ENCODE measurements at places on chromosomes 13 and 19. TPM values are rescaled to one million over a fixed set of nuclear protein-coding genes. Genes with fewer than 3 reads are reported as not detected.

- no peak for DNase-seq
These were observed 431.0 kb upstream of the HTR2A start for GRCh38 chr13:47327861-47328260.

DNA sequence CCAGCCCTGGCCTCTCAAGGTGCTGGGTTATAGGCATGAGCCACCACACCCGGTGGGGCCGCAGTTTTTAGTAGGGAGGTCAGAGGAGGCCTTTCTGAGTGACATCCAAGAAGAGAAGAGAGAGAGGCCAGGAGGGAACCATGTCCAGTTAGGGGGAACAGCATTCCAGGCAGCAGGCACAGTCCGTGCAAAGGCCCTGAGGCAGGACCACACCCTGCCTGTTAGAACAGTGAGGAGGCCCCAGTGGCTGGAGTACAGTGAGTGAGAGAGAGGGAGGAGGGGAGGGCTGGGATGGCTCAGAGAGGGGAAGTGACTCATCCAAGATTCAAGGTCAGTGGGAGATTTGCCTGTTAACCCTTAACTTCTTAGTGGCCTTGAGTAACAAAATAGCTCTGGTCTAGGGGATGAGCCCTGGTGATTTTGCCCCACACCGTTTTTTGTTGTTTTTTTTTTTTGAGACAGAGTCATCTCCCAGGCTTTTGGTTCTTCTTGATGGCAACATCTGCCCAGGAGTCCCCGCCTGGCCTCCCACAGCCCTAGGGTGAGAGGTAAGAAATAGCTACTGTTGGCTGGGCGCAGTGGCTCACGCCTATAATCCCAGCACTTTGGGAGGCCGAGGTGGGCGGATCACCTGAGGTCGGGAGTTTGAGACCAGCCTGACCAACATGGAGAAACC lies 2.7 kb upstream of the PLIN3 start:
- peak; percentile 97 for DNase-seq

DNA sequence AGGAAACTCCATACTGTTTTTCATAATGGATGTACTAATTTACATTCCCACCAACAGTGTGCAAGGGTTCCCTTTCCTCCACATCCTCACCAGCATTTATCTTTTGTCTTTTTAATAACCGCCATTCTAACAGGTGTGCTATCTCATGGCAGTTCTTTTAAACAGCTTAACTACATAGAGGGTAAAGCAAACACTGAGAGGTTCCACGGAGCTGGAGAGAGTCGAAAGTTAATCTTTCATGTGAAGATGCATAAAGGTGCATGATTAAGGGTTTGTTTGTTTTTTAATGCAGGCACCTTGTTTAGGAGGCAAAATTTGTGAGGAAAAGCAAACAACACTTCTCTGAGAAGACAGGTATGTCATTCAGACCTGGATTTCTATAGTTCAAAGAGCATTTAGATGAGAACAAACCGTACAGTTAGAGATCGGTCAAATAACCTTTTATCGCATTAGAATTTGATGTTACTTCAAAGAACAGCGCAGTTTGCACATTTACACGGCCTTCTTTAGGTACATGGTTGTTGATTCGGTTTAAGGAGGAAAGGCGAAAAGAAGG lies 193.9 kb downstream of the RBM26 start:
- DNase-seq = no peak

- DNase-seq = peak; percentile 4
These were observed 286.7 kb upstream of the SLITRK6 start for GRCh38 chr13:86085890-86086289.

GRCh38 chr13:75913925-75914324 lies 277.8 kb downstream of the LMO7 start:
- DNase-seq = no peak

GRCh38 chr19:4568886-4569285 lies 9.4 kb upstream of the SEMA6B start:
- DNase-seq = no peak

DNA sequence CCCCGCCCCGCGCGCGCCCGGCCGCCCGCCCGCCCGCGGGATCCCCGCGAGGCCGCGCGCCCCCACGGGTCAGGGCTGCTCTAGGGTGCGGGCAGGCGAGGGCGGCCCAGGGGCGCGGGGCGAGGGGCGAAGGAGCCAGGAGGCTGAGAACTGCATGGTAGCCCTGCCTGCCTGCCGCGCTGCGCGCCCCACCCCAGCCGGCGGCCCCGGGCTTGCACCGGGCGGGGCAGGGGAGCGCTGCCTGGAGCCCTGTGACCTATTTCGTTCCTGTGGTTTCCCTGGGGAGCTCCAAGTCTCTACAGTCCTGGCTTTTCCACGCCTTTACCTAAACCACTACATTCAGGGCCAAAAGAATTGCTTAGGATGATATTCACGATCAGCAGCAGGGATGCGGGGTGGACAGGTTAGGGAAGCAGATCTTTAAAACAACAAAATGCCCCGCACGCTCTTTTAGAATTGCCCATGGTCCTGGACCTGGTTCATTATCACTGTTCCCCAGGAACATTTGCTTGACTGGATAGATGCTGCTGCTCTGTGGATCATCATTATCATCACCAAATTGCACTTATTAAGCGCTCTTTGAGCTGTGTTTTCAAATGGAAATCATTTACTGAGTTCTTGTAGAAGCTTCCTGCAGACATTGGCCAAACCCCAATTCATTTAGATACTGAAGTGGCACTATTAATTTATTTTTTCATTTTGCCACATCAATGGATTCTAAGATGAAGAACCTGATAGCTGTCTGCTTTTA lies 421 bp upstream of the GPR12 start:
- DNase-seq = no peak

Gene SKA3
- total RNA-seq = 8.6 TPM

Data from GM23248 (cell line).